ENCODE measurements at places on chromosomes 5 and 9.
A peak's percentile ranks its signal among the peaks of the same experiment; 100 is the strongest.

DNA sequence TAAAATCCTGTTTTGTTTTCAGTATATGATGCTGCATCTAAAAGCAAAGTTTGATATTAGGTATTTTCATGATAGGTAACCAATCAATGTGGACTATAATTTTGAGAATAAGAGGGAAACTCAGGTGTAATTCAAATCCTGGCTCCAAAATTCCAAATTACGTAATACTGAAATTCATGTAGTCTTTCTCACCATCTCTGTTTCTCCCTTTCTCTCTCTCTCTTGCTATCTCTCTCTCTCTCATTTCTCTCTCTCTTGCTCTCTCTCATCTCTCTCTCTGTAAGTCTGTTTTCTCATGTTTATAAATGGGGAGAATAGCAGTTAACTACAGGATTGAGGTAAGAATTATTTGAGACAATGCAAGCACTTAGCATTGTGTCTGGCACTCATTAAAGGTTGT lies 401.1 kb upstream of the TLE4 start:
- DNase-seq: no peak

GRCh38 chr5:120538644-120539043 lies 74.5 kb downstream of the PRR16 start:
- no peak for DNase-seq

DNA sequence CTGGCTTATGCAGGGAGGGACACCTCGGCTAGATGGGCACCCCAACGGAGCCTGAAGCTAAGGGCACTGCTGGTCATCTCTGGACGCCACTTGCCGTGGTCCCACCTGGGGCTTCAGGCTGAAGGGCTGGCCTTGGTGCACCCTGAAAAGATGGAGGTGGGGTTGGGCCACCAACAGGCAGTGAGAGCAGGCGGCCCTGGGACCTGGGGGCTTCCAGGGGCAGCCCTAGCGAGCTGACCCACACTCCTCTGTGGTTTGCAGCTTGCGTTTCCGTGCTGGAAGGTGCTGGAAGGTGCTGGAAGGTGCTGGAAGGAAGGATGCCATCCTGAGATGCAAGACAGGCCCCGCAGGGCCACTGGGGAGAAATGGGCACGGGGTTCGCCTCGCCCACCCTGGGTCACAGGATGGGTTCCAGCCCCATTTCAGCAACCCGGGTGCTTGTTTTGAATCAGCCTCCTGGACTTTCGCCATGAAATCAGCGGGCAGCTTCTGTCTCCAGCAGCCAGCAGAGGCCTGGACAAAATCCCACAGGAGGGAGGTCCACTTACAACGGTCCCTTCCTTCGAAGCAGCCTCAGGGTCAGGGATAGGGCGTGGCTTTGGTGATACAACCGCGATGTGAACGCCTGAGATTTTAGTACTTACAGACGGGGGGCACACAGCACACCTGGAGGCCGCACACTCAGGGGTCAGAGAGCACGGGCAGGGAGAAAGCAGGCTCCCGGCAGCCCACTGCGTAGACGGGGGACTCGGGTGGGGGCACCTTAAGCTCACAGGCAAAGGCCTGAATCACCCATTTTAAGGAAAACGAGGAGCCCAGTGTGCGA lies 303.1 kb upstream of the IRX4 start:
- no peak for DNase-seq

DNA sequence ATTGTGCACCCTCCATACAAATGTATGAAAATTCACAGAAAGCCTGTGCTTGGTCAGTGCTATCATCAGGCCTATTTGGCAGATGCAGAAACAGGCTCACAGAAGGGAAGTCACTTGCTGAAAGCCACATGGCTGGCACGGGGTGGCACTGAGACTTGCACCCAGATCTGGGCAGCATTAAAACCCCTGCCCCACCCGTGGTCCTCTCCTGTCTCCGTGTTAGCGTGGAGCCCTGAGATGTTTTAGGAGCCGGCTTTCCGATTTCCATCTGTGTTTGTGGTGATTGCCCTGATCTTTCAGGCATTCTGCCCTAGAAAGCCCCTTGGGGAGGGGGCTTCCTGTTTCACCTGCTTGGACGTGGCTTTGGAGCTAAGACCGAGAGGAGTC lies 102.2 kb upstream of the IER5L start:
- no peak for DNase-seq

DNA sequence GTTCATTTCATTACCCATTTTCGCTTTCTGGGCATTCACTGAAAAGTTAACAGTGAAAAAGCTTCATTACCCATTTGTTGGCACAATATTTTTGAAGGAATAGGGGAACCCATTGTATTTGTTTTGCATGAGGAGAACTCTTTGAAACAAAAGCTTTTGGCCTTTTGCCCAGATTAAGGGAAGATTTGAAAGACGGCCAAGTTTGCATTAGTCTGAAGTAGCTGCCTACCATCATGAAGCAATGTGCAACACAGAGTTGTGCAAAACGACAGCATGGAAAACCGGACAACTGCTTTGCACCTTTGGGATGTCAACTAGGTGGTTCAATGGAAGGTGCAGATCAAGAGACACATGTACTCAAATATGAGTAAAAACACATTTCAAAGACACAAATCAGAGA lies 84.9 kb downstream of the TRPM3 start:
- DNase-seq: no peak

DNA sequence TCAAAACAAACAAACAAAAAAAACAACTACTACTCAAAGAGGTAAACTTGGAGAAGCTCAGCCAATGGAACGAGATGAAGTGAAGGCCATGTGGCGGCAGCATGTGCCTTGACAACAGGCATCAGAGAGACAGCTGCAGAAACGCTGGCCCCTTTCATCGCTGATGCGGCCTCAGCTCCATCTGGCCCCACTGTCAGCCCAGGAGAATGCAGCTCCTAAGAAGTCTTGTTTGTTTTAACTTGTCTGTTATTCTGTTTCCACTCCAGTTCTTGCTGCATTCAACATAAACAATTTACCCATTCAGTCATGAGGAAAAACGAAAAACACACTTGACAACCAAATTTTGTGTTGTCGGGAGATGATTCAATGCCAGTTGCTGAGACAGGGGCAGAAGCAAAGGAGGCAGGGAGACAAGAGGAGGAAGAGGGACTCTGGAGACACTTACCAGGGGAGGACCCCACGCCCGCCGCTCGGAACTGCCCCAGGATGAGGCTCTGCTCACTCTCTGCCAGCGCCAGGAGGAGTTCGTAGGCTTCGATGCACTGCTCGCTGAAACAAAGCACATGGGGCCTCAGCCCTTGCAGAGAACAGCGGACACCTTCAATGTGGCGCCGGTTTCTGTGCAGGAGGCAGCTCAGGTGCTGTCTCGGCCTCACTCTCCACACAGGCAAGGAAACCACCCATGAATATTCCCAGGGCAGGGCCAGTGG lies 91.2 kb downstream of the DCP2 start:
- DNase-seq: no peak

DNA sequence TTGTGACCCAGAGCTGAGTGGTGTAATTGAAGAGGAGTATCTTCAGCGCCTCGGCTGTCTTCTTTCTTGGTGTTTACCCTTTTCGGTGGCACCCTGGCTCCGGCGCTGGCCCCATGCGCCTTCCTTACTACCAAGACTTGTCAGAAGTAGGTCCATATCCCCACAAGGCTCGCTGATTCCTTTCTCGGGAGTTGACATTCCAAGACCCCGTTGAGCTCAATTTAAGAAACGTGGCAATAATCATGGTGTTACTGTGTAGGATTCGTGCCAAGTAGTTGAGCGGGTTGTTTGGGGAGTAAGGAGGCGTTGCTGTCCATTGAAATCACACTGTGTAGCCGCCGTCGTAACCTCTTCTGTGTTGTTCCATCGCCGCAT lies 795 bp downstream of the NDUFAF2 start:
- DNase-seq: no peak

- DNase-seq: no peak
Observed at GRCh38 chr9:16824545-16825330, 45.7 kb downstream of the BNC2 start.

DNA sequence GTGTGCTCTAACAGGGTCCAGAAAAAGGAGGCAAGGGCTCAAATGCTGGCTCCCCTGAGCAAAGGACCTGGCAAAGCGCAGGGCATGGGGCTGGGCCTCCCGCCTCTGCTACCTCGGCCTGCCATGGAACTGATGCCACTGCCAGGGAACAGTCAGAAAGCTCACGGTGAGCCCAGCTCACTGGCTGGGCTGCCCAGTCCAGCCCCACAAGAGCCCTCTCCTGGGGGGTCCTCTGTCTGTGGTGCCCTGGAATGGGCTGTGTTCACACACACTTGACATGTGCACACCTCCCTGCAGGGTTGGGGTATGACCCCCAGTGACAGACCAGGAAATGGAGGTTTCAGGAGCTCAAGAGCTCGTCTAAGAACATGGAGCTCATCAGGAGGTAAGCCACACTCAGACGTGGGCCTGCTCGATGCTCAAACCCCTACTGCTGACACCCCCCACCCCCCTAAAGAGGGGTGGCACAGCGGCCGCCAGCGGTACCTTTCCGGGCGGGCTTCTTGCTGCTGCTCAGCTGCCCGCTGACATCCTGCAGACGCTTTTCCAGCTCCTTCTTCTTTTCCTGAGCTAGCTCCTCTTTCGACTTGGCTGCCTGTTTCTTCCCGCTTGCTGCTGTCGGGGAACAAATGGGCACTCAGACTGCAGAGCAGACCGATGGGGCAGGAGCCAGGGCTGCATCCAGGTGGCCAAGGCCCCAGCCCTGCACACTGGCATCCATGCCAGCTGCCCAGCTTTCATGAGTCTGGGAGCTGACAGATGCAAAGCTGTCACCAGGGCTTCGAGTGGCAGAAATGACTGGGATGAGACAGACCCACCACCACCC lies 9.1 kb downstream of the BRD3OS start:
- no peak for DNase-seq

DNA sequence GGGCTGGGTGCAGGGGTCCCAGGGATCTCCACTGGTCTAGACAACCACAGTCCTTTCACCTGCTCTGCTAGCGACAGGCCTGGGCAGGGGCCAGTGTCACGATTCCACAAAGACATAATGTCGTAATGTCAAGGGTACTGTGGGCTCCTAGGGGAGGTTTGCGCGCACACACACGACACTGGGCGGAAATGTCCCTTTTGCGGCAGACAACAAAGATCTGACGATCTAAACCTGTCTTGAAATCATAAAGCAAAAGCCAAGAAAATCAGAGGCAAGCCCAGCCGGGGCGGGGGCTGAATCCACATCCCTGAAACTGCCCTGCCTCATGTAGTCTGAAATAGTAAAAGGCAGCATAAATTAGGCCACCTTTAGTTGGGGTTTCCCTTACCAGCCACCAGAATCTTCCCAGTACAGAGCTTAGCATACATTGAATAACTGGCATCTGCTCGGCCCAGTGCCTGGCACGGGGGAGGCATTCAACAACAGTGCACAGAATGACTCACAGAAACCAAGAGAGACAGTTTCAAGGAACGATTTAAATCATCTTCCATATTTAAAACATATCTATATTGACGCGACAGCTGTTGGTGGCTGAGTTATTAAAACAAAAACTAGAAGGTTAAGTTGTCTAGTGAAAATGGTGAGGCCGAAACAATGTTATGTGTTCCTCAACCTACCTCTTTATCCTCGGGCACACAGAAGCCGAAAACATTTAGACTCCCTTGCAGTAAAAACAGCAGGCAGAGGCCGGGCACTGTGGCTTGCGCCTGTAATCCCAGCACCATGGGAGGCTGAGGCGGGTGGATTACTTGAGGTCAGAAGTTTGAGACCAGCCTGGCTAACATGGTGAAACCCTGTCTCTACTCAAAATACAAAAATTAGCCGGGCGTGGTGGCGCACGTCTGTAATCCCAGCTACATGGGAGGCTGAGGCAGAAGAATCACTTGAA lies 151.0 kb downstream of the MYO10 start:
- DNase-seq: peak; percentile 15

DNA sequence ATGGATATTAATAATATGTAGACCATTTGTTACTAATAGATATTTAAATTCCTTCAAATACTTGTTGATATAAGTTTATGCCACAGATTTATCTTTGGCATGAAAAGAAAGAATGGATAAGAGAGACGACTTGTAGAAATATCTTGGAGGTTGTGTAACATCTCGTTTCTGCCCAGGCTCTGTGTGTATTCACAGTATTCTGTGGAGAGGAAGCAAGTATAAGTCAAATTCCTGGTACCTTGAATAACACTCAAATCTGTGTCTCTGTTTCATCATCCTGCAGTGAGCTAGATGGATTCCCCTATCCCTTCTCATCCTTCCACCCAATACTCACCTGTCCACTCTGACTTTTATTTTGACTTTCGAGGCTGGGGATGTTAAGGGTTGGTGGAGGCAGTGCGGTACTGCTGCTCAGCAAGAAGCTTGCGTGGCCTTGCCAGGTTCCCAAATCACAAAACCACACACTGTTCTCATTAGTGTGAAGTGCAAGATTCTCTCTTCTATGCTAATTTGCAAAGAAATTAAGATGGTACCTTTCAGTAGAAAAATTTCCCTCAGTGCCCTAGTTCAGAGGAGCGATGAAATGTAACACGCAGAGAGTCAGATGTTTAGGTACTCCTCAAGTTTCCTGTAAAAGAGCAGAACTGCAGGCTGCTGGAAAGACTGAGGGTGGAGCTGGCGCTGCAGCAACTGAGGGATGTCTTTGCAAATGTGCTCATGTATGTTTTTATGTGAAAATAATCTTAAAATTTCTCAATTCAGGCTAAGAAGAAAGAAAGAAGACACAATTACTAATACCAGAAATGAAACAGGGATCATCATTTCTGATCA lies 42.6 kb upstream of the ANKRD18A start:
- DNase-seq: no peak

- no peak for DNase-seq
Observed at GRCh38 chr5:179381691-179382090, 36.4 kb upstream of the ADAMTS2 start.

GRCh38 chr9:82242285-82242963 lies 253.9 kb downstream of the SPATA31D1 start:
- no peak for DNase-seq

DNA sequence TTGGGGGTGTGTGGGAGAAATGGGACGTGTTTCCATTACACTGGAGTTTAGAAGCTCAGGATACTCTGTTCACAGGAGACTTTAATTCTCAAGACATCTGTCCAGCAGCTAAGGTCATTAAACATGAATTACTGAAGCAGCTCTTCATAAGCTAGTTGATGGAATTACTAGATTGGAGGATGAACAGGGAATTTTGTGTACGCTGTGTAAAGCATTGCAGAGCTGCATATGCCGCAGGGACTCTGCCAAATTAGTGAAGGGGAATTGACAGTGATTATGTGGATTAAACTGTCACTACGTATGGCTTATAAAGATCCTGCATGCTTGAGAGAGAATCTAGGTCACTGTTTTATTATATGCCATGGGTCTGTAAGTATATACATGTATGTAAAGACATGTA lies 177.5 kb upstream of the TBC1D2 start:
- no peak for DNase-seq

DNA sequence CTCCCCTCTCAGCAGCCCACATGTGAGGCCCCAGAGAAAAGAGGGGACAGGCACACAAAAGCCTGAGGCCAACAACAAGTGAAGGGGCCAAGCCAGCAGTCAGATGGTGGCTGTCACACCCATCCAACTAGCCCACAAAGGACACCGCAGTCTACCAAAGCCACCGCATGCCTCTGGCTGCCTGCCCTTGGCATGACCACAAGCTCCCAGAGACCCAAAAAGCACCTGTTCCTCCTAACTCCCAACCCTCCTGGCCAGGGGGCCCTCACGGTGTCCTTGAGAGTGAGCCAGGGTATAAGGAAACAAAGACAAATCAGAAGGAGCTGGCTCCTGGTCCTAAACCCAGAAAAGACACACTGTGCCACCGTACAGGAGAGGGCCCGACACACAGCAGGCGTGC lies 77.8 kb upstream of the LRRTM2 start:
- no peak for DNase-seq

GRCh38 chr5:169652057-169652456 lies 15.0 kb downstream of the DOCK2 start:
- no peak for DNase-seq

All from activated CD4-positive, alpha-beta T cell treated with anti-CD3 and anti-CD28 coated beads for 24 hours (primary cell).